Omental fat pad (tissue), 4 donors: ENCODE measurements at places on chromosomes 16 and 17.
A peak's percentile ranks its signal among the peaks of the same experiment; 100 is the strongest.

GRCh38 chr16:23734176-23734893, 20.5 kb upstream of the CHP2 start:
- no peak for DNase-seq

DNA sequence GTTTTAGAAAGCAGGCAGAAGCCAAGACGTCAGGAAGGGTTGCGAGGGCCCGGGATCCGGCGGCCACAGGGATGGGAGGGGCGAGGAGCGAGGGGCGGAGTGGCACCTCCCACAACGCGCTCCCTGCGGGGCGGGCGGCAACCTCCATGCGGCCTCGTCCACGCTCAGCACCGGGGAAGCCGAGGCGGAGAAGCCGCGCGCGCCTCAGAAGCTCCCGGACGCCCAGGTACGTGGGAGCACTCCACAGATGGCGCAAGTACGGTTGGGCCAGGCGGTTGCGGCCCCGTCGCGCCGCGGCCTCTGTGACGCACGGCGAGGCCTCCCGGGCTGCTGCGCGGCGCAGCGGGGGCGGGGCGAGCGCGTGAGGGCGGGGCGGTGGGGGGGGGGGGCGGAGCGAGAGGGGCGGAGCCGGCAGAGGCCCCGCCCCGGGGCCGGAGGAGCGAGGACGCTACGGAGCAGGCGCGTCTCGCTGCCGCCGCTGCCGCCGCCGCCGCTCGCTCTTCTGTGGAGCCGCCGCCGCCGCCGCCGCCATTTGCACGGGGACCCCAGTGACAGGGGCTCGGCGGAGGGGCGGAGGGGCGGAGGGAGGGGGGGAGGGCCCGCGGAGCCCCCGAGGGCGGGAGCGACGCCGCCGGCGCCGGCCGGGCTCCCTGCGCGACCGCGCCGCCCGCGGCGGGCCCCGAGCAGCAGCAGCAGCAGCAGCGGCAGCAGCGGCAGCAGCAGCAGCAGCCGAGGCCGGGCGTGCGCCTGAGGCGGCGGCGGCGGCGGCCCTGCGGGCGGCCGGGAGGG, at the start of gene TENT4B:
Gene TENT4B, plus strand, starts transcription at position 500 of the 789 bp plus-strand sequence. CDS start 316 bp downstream, outside the sequence.
- DNase-seq = peak; percentile 38

GRCh38 chr17:10646392-10646990, 10.6 kb downstream of the MYH3 start:
- DNase-seq = peak; percentile 60

GRCh38 chr17:73155410-73156165, 9.2 kb upstream of the SSTR2 start:
- no peak for DNase-seq

DNA sequence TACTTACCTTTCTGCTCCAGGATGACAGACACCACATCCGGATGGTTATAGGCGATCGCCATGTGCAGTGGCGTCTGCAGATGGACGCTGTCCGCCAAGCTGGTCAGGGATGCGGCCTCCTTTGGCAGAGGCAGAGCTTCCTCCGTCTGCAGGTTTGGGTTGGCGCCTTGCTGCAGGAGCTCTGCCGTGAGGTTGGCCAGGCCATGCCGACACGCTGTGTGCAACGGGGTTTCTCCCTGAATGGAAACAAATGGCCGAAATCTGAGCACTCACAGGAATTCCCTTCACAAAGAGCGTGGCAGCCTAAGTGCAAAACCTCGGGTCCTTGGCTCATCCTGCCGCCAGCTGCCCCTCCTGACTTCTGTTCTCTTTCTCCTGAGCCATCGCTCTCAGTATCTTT, 41.8 kb downstream of the CYB5D2 start:
- no peak for DNase-seq

DNA sequence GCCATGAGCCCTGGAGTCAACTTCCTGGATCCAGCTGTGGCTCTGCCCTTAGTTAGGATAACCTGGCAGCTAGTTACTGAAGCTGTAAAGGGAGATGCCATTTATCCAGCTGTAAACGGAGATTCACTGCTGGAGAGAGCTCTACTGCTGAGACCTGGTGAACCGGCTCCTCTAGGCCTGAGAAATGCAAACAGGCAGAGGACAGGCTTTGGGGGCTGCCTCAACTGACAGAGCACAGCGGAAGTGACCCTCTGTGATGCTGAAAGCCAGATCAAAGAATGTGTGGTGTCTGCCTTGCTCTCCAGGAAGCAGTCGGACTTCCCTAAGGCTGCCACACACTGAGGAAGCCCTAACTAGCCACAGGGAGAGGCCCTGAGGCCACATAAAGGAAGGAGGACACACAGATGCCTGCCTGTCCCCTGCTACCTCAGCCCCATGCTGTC, 21.9 kb upstream of the GPRC5C start:
- DNase-seq = no peak

DNA sequence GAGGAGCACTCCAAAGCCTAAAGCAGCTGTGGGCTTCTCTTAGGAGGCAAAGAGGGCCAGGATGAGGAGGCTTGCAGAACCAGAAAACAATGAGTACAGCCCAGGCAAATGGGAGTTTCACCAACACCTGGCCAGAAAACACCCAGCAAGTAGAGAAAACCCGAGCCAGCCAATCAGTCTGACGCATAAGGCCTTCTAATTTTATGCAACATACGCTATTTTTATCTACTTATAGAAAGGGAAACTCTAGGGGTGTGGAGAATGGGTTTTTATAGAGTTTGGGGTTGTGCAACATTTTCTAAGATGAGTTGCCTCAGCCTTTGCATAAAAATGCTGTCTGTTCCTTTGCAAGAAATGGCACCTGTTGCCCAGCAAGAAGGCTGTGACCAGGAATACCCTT, 529.0 kb upstream of the CDH5 start:
- no peak for DNase-seq

DNA sequence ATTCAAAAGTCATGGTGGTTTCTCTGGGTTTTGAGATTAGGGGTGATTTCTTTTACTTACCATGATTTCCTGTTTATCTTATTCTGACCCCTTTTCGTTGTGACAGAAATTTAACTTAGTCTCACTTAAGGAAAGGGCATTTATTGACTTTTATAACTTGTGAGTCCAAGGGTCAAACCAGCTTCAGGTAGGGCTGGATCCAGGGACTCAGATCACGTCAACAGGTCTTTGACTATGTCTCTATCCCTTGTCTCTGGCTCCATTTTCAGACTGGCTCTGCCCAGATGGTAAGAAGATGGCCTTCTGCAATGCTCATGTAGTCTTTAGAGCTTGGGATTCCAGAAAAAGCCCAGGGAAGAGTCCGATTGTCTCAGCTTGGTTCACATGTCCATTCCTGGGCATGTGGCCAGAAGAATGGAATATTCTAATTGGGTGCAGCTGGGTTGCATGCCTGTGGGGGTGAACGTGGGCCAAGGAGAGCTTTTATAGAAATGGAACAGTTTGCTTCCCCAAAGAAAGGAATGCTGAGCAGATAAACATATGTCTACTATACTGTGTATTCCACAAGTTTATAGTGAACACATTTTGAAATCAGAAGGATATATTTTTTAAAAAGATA, 13.4 kb downstream of the USP43 start:
- no peak for DNase-seq

GRCh38 chr16:80007231-80007630, 406.7 kb upstream of the MAF start:
- no peak for DNase-seq

DNA sequence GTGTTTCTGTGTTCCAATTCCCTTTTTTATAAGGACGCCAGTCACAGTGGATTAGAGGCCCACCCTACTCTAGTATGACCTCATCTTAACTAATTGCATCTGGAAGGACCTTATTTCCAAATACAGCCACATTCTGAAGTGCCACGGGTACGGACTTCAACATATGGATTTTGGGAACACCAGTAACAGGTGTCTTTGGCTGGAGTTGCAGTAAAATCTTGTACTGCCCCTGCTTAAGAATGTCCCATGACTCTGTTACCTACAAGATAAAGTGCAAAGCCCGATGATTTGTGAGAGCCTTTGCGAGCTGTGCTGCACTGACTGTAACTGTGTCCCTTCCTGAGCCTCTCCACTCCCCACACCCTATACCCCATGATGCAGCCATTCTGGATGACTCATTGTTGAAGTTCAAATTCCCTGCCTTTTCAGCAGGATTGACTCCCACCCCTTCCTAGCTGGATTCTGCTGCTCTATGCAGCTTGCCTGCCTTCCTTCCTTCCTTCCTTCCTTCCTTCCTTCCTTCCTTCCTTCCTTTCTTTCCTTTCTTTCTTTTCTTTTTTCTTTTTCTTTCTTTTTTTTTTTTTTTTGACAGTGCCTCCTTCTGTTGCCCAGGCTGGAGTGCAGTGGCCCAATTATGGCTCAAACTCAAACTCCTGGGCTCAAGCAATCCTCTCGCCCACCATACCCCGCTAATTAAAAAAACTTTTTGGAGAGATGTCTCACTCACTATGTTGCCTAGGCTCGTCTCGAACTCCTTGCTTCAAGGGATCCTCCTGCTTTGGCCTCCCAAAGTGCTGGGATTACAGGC, 2.1 kb downstream of the HCRT start:
- DNase-seq = no peak

DNA sequence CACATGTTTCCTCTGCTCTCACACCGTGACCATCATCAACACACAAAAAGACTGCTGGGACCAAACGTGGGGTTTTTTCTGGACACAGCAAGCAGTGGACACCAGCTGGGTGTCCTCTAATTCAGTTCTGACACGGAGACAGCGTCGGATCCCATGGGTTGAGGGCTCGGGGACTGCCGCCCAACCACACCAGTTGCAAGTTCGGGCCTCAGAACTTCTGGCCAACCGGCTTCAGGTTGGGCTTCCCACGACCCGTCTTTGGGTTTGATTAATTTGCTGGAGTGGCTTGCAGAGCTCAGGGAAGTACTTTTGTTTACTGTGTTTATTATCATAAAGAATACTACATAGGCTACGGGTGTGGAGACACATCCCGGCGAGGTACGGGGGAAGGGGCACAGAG, 97.8 kb downstream of the BANP start:
- DNase-seq = no peak

DNA sequence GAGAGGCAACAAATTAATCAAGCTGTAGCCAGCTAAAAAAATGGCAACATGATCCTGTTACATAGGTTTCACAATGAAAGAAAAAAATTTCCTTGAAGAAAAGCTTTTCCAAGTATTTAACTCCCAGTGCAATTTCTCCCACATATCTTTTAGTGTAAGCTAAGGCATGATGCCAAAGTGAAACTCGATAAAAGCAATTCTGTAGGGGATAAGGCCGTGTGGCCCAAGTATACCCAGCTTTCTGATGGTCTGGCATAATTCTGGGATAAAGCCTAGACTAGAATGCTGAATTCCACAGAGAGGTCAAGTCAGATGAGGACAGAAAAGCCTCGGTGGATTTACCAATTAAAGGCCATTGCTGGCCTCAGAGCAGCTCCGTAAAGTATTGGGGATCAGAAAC, 36.2 kb downstream of the CTCF start:
- DNase-seq = no peak

DNA sequence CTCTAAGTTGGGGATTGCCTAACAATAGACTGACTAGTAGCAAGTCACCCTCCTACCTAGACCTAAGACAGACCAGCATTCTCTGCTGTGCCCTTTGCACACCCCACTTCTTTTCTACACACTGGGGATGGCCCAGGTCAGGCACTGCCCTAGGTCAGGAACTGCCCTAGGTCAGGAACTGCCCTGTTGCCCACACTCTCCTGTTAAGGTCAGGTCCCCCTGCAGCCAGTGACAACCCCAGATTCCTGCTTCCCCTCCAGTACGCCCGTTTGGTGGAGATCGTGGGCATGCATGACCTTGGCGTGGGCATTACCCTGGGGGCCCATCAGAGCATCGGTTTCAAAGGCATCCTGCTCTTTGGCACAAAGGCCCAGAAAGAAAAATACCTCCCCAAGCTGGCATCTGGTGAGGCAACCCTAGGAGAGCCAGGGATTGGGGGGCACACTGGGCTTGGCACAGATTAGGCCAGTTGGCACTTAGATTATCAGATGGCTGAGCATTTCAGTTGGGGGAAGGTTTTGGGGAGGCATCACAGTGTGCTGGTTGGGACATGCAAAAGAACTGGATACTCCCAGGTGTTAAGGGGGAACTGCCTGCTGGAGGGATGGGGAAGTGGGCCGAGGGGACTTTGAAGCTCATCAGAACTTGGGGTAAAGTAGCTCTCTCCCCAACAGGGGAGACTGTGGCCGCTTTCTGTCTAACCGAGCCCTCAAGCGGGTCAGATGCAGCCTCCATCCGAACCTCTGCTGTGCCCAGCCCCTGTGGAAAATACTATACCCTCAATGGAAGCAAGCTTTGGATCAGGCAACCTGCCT, 1.7 kb downstream of the ACADVL start:
- DNase-seq = no peak

- DNase-seq = no peak
These were observed 9.7 kb downstream of the RAD51C start for GRCh38 chr17:58702045-58702476.

- DNase-seq = no peak
These were observed 12.8 kb upstream of the GFAP start for GRCh38 chr17:44928136-44928535.

GRCh38 chr17:10737168-10737622, 7.4 kb upstream of the TMEM220 start:
- DNase-seq = no peak

- DNase-seq = no peak
These were observed 21.9 kb upstream of the CAPN15 start for GRCh38 chr16:505479-506245.

- no peak for DNase-seq
These were observed 288.6 kb upstream of the ELAC2 start for GRCh38 chr17:13306310-13306962.

GRCh38 chr17:40547079-40547784, 18.0 kb downstream of the CCR7 start:
- DNase-seq = no peak

GRCh38 chr17:71502443-71502842, 618.4 kb upstream of the SOX9 start:
- no peak for DNase-seq

- DNase-seq = peak; percentile 29
These were observed 505 bp upstream of the COG1 start for GRCh38 chr17:73192206-73192893.

DNA sequence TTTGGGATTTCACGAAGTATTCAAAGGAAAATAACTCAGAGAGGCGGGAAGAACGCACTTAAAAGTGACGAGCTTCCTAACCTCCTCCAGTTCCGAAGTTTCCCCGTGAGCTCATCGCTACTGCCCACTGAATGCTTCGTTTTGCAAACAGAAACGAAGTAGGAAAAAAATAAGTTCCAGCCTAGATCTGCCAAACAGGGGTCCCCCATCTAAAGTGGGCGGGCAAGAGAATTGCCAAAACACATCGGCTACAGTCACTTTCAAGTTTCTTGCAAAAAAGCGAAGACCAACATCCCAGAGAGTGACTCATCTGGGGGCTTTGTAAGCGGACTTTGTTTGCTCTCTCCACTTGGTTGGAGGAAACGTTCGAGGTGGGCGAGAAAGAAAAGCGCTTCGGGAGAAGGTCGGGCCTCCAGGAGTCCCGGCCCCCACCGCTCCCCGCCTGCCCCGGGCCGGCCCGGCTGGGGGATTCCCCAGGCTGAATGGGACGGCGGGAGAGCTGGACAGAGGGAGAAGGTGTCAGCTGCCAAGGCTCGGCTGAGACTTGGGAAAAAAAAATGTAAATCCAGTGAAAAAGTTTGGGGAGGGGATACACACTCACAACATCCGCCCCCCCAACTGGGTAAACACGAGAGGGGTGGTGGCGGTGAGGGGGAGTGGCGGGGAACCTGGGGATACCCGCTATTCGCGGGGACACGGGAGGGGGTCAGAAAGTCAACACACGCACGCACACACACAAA, 1.0 kb downstream of the VEZF1 start:
- DNase-seq = no peak
